ENCODE measurements at places on chromosomes 12 and 14. TPM values are rescaled to one million over a fixed set of nuclear protein-coding genes. Genes with fewer than 3 reads are reported as not detected.

Gene AICDA
- not detected for total RNA-seq

DNA sequence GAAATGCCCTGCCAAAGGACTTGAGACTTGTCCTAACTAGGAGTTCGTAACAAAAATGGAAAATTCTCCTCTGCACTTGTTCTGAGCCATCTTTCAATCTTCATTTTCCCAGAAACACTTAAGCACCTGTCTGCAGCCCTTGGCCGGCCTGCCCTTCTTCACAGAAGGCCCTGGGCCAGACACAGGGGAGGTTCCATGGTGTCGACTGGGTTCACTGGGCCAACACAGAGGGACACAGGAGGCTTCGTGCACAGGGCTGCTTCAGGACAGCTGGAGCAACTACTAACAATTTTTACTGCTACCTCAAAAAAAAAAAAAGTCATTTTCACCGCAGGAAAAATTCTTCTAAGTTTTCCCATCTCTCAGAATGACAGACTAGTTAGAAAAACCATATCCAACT lies 19.6 kb downstream of the NID2 start:
- no peak for DNase-seq

- no peak for DNase-seq
These were observed 203.7 kb upstream of the SSTR1 start for GRCh38 chr14:38003746-38004609.

DNA sequence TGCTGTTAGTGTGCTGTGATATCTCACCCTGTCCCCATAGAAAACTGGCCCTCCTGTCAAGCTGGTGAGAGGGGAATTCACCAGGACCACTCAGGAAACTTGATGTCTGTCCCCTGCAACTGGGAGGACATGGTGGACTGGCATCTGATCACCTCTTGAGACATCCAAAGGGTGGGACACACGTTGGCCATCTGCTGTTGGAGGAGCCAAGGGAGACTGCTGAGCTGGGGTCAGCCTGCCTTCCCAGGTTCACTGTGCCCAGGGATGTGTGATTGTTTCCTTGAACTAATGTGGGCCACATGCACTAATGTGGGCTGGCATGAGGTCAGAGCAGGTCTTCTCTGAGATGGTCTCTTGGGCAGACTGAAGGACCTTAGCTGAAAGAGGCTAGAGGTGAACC lies 16.7 kb upstream of the TMEM229B start:
- no peak for DNase-seq

- DNase-seq, result no peak
These were observed 484.6 kb downstream of the AACS start for GRCh38 chr12:125549836-125550235.

- DNase-seq, result no peak
These were observed 171.0 kb downstream of the KICS2 start for GRCh38 chr12:64051057-64051456.

Gene PCED1B
- total RNA-seq, result 0.90 TPM

DNA sequence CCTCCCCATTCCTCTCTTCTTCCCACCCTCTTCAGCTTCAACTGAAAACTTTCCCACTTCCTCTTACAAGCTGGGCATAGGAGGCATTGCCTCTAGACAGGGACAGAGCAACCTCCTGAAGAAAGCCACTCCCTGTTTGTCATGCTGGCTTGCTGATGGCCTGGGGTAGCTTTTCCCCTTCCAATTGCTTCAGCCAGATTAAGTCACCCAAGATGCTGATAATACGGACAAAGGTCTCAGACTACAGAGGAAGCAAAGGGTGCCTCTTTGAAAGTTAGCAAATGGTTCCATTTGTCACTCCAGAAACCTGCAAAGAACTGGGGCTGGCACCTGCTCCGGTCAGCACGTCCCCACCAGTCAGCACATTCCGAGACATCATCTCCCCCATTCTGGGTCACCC lies 6.0 kb downstream of the KRT2 start:
- DNase-seq, result no peak

Gene FSCB
- 0.30 TPM for total RNA-seq

Gene RTL1
- total RNA-seq, result not detected

GRCh38 chr14:64838656-64839055 lies 41.1 kb downstream of the SPTB start:
- no peak for DNase-seq

DNA sequence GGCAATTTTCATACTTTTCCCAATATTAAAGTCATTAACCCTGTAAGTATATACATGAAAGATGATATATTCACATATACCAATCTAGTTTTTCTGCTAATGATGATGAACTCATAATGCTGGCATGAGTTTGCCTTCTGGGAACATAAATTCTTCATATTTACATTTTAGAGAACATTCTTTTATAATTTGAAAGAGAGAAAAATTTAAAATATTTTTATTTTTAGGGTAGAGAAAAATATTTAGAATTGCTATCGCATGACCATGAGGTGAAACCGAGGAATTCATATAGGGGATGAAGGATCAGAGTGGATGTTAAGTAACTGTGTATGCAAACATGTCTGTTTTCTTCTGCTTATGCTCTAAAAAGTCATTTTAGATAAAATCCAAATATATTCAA lies 825.3 kb upstream of the FLRT2 start:
- DNase-seq, result no peak

DNA sequence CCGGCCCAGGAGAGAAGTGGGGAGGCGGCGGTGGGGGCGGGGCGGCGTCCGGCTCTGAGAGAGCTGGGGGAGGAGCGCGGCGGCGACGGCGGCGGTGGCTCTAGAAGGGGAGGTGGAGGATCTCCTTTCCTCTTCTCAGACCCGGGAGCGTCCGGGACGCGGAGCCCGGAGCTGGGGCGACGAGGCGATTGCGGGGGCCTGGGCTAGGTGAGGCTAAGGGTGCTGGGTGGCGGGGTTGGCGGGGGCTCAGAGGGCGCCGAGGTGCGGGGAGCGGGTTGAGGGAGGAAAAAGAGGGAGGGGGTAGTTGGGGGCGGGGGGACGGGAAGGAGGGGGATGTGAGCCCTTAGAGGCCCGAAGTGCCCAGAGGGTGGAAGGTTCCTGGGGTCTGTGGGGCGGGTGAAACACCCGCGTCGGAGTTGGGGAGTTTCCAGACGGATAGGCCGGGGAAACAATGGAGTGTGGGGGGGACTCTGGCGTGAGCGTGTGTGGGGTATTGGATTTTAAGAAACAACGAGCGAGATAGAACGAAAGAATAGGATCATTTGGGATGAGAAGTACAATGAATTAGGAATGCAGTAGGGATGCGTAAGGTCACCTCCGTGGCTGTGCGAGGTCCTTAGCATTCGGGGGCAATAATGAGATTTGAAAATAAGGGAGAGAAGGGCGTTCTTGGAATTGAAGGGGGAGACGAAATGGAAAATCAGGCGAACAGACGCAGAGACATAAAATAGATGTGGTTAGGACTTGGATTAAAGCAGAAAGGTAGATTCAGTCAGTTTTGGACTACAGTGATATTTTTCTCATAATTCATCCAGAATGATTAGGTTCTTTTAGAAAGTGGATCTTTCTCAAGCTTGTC lies at the start of gene SPATS2:
Gene SPATS2, plus strand, starts transcription at position 82 of the 859 bp plus-strand sequence. CDS start 93,551 bp downstream, outside the sequence.
- peak; percentile 82 for DNase-seq

Gene NR4A1
- total RNA-seq, result 1,252 TPM

DNA sequence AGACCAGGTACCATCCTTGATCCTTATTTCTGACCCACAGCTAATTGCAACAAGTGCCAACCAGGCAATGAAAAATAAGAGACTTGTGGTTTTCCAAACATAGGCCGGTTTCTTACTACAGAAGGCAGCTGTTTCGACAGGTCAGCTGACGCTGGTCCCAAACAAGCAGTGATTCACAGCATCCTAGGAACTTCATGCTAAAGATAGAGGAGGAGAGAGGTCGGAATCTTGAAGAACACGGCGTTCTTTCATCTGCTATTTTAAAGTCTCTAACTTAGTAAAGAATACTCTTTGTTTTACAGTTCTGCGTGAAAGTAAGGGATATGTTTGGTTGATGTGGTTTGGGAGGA lies 28.1 kb upstream of the ADGRD1 start:
- no peak for DNase-seq

GRCh38 chr14:53304726-53305381 lies 151.7 kb upstream of the DDHD1 start:
- DNase-seq, result no peak

DNA sequence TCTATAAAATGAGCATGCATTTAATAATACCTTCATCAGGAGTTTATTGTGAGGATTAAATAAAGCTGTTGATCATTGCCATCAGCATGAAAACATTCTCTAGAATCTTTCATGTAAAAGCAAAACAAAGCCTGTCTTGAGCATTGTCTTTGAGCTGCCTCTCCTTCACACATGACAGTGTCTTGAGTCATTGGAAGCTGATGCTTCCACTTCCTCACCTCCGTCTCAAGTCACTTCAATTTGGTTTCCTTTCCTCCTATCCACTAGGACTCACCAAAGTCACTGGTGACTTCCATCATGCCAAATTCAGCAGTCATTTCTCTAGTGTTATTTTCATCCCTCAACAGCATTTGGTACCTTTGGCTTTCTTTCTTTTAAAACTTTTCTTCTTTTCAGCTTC lies 31.6 kb upstream of the MYBPC1 start:
- no peak for DNase-seq

Data from tibial nerve (tissue), 4 donors.